GM20000 (cell line): ENCODE measurements at places on chromosomes 5 and 9.
A peak's percentile ranks its signal among the peaks of the same experiment; 100 is the strongest.

DNA sequence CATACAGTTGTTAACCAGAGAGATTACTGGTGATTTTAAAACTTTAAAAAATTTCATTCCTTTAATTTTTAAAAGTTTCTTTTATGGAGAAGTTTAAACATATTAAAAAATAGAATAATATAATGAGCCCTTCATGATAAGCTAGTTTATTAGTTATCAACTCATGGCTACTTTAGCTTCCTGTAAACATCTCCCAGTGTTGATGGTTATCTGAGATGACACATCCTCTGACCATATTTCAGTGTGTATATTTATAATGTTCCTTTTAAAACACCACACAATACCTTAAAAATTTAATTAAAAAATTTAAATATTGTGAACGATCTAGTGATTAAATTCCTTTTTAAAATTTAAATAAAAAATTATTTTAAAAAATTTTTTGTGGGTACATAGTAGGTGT, 74.1 kb downstream of the IPO11 start:
- DNase-seq: no peak

GRCh38 chr5:125274211-125274610, 527.8 kb upstream of the ZNF608 start:
- DNase-seq: no peak

- DNase-seq: no peak
Observed at GRCh38 chr9:85322592-85322991, 419.2 kb downstream of the AGTPBP1 start.

DNA sequence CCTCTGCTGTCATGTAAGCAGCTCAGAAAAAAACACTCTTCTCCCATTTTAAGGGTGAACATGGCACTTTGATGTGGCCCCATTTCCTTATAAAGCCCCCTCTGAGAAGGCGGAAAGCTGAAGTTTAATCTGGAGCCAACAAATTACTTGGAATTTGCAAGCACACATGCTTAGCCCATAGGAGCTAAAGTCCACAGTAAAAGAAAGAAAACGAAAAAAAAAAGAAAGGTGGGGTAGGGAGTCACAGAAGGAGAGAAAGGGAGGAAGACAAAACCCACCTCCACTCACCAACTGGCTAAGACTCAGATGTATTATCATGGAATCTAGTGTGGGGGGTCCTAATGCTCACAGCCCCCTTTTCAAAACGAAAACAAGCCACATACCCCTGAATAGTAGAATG, 30.4 kb downstream of the PRRX2 start:
- no peak for DNase-seq

- DNase-seq: no peak
Observed at GRCh38 chr5:179413086-179413690, 67.9 kb upstream of the ADAMTS2 start.

DNA sequence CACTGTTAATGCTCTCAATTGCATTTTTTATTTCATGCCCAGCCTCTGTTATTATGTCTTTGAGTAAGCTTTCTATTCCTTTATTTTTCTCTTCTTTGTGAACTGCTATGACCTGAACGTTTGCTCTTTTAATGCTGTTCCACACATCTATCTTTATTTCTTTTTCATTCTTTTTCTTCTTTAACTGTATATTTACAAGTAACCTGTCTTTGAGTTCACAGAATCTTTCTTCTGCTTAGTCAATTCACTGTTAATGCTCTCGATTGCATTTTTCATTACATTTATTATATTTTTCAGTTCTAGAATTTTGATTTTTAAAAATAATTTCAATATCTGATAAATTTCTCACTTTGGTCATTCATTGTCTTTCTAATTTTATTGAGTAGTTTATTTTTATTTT, 316.3 kb upstream of the MEF2C start:
- no peak for DNase-seq

- no peak for DNase-seq
Observed at GRCh38 chr9:99134893-99135341, 30.0 kb downstream of the TGFBR1 start.

DNA sequence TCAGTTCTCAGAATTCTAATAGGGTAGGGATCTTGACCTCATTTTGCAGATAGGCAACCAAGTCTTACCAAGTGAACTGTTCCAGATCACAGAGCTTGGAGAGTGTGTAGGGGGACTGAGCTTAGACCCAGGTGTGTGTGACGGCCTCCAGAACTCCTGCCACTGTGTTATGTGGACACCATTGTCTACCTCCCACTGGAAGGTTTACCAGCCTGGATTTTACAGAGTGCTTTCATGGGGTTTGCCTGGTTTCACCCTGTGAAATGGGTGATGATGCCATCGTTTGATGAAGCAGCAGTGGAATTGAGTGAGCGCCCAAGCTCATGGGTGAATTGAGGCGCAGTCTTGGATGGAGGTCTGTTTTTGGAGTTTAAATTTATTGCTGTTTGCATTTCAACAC, 23.6 kb downstream of the TJP2 start:
- DNase-seq: no peak

DNA sequence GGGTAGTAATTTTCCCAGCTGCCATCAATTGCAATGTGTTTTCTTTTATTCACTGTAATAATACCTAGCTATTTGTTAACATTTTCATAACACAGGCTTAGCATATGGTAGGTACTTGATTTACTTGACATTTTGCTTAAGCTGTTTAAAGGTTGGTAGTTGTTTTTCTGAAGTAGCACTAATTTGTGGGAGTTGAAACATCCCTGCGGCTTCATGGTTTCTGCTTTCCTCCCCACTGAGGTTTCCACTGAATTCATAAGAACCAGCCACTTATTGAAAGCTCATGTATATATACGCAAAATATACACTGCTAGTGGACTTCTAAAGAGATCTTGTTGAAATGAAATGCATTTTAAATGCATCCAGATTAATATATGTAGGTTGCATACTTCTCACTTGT, 559.9 kb downstream of the TLE4 start:
- no peak for DNase-seq

DNA sequence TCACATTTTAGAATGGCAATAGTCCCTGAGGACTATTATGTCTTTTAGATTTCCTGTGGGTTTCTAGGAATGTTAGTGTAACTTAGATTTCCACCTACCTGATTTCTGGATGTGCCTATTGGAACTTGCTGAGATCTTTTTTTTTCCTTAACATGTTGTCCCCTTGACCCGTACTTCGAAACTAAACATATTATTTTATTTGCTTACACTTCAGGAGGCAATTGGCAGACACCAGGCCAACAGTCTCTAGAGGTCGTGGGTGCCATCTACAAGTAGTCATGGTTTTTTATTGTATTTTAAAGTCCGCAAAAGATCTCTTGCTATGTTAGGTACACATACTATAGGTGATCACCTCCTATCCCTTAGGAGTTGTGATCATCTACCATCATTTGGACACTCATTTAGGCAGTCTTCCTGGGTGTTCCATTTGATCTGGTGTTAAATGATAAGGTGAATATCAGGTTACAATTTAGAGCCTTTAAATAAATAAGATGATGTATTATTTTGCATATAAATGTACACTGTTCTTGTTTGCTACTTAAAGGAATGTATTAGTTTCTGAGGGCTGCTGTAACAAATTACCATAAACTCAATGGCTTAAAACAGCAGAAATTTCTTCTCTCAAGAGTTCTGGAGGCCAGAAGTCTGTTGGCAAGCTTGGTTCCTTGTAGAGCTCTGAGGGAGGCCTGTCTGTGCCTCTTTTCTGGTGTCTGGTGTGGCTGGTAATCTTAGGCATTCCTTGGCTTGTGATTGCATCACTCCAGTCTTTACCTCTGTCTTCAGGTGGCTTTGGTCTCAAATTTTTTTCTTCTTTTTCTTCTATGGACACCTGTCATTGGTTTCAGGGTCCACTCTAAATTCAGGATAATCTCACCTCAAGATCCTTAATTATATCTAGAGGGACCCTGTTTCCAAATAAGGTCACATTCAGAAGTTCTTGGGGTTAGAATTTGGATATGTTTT, 64.8 kb downstream of the ZCCHC7 start:
- DNase-seq: no peak

DNA sequence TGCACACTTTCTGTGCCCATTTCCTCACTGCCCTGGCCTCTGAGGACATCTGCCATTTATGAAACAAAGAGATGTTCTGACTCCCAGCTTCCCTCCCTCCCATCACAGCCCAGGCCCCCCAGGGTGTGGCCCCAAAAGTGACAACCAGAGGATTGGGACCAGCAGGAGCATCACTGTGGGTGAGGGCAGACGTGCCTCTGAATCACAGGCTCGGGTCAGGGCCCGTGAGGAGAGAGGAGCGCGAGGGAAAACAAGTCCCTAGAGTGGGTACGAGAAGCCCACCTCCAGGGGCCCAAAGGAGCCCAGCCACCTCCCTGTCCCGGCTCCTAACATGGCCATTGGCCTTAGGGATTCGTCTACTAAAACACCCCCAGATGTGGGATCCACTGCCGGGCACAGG, 138.0 kb upstream of the FSTL4 start:
- no peak for DNase-seq

- no peak for DNase-seq
Observed at GRCh38 chr9:109304347-109304746, 16.5 kb downstream of the EPB41L4B start.

- peak; percentile 61 for DNase-seq
Observed at GRCh38 chr5:17343675-17344074, 126.2 kb downstream of the BASP1 start.

GRCh38 chr9:31071606-31072286, 1312.7 kb upstream of the ACO1 start:
- DNase-seq: no peak

DNA sequence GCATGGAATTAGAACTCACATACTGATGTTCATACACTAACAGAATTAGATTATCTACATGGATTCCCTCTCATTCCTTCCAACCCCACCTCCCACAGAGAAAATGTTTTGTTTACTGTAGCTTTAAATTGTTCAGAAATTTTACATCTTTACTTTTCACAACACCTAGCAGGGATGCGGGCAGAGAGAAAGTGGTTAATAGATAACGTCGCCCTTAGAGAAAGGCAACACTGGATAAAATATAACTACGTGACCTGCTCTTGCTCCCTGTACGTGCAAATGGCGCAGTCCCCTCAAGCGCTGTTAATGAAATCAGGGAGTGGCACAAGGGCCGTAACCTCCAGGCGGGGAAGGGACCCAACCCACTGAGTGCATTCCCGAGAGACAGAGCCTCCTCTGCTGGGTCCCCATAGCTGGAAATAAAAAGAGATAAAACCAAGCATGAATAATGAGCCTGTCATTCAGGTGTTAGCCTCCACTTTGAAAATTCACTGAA, 125.3 kb upstream of the DAPK1 start:
- no peak for DNase-seq

DNA sequence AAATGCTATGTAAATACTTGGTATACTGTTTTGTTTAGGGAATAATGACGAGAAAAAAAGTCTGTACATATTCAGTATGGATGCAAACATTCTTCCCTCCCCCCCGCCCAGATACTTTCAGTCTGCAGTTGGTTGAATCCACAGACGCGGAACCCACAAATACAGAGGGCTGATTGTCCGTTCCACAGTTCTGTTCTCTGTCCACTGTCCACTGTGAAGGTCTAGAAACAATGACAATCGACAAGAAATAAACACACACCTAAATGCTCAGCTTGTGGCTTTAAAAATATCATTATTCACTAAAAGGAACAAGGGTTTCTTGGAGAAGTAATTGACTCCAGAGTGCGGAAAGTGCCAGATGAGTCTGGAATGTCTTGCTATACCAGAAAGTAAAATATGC, 109.1 kb downstream of the TMEM161B start:
- no peak for DNase-seq

GRCh38 chr9:93223260-93224180, 39.6 kb downstream of the WNK2 start:
- no peak for DNase-seq

GRCh38 chr5:55324815-55325418, 17.1 kb downstream of the MTREX start:
- DNase-seq: peak; percentile 25

- no peak for DNase-seq
Observed at GRCh38 chr9:86676396-86676795, 270.9 kb downstream of the GAS1 start.

- no peak for DNase-seq
Observed at GRCh38 chr5:101346447-101346846, 443.4 kb upstream of the ST8SIA4 start.

GRCh38 chr5:73896097-73896496, 270.1 kb downstream of the ARHGEF28 start:
- DNase-seq: no peak

GRCh38 chr5:76257897-76258296, 145.2 kb upstream of the IQGAP2 start:
- no peak for DNase-seq

GRCh38 chr5:108259306-108259705, 122.6 kb downstream of the FBXL17 start:
- DNase-seq: no peak

- peak; percentile 96 for DNase-seq
Observed at GRCh38 chr5:115296124-115297022, at the start of gene CCDC112. TSS of gene CCDC112 (minus strand) at chr5:115296654. CDS start at chr5:115296543, 111 bp downstream.

DNA sequence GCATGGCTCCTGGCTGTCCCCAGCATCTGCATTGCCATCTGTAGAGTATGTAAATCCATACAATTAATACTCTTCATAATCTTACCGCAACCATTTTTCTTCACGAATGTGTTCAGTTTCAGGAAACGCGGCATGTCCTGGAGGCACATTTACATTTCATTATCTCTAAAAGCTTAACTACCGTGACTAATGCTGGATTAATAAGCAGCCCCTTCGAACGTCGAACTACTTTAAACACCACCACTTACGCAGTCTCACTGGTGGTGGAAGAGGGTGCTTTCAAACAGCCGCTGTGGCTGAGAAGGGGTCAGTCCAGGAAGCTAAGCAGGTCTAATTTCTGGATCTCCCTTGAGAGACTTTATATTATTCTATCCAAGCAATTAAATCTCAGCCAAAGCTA, 85.6 kb downstream of the C5orf15 start:
- DNase-seq: no peak

DNA sequence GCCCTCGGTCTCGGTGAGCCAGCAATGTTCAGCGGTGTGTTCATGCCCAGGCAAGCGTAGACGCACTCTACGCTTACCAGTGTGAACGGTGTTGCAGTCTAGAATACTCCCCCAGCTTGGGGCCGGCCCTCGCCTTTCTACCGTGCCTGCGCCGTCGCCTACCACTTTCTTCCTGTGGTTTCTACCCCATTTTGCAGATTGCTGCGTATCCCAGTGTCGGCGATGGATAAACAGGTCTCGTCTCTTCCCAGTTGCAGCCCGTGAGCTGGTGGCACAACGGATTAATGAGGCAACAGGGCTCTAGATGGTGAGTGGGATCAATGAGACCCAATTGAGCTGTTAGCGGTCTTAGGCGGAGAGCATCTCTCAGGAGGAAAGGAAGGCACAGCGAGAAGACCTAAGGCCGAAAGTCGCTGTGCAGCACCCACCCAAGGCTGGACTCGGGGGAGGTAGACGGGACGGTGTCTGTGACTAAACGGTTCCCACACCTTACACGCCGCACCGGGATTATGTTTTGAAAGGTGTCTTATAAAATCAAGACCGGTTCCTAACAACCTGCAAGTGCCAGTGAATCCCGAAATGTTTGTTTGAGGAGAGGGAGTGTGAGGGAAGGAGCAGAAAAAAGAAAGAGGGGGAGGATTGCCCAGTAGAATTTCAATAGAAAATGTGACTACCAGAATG, 5.8 kb downstream of the OTP start:
- no peak for DNase-seq
